ENCODE measurements at places on chromosomes 3 and 15. TPM values are rescaled to one million over a fixed set of nuclear protein-coding genes. Genes with fewer than 3 reads are reported as not detected.
A peak's percentile ranks its signal among the peaks of the same experiment; 100 is the strongest.

- peak; percentile 77 for DNase-seq
Measured at GRCh38 chr3:122977746-122978466, 49.7 kb downstream of the SEMA5B start.

DNA sequence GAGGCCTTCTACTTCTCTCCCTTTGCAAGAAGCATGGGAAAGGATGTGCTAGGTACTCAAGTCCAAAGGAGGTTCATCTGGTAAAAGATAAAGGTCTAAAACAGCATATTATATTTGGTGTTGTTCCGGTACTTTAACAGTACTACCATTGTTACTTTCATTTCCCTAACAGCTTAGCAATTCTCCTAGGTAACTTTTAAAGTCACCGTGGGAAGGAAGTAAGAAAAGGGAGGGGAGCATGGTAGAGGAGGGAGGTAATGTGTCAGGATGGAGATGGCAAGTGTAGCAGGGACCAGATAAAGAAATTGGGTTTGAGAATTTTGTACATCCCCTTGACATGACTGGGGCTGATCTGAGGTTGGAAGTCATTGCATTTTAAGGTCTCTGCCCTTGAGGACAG is 89.4 kb upstream of the SKOR1 start:
- DNase-seq, result no peak

CADM2 gene
- 2.5 TPM for total RNA-seq

GRCh38 chr15:67134067-67134838 is 68.9 kb downstream of the SMAD3 start:
- DNase-seq, result no peak

C15orf61 gene
- total RNA-seq, result 13.6 TPM

DNA sequence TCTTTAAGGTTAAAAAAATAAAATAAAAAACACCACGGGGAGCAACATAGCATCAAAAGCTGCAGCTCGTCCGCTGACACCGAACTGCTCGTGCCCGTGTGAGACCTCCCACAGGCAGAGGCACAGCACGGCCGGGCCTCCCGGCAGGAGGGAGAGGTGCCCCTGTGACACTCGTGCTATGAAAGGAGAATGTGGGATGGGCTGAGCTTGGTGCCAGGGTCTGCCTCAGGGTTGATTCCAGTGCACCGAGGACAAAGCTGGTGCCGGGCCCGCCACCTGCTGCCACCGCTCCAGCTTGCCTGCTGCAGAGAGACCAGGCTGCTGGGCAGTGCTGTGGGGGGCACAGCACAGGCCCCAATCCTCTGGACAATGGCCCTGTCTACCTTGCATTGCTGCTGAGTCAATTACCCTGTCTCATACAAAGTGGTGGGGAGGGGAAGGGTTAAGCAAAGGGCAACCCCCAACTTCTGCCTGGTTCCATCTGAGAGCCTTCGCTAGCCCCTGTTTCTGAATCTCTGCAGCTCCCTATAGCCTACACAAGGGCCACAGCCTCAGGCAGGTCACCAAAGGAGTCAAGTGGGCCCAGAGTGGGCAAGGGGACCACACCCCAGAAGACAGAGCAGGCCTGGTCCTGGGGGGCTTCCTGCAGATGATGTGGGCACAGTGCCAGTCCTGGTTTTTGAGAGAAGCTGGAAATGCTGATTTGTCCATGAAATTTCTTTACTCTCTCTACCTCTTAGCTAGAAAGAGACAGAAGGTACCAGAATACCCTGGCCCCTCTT is 74.0 kb upstream of the SNRPA1 start:
- DNase-seq, result peak; percentile 81

ZCWPW2 gene
- 3.1 TPM for total RNA-seq

DNA sequence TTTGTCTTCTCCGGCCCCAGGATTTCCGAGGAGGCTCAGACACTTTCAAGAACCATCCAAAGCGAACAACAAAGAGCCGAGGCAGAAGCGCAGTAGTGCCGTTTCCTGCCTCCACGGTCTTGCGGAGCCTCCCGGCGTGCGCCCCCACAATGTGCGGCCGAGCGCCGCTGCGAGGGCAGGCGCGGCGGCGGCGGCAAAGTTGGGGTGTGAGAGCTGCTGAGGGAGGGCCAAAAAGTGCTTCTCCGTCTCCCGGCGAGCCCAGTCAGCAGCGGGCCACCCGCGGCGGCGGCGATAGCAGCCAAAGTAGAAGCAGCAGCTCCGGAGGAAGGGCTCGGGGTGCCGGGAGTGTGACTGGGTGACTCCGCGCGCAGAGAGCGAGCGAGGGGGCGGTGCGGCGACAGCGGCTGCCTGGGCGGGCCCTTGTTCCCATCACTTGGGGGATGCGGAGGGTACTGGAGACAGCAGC is 749.1 kb downstream of the ROBO1 start:
- peak; percentile 72 for DNase-seq

GOLGA8Q gene
- 1.1 TPM for total RNA-seq

DNA sequence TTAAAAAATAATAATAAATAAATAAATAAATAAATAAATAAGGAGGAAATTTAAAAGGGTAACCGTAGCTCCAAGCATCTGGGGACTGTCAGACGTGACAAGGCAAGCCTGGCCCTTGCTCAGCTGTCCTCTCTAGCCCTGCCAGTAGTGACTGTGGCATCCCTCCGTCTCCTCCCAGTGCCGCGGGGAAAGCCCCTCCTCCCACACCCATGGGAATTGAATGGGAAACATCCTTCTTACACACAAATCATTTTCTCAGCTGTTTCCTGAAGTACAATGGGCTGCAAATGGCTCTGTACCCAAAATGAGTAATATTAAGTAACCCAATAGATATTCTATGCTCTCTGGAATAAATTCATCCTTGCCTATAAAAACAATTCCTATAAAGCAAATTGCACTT is 101.6 kb upstream of the RAD18 start:
- DNase-seq, result peak; percentile 49

DNA sequence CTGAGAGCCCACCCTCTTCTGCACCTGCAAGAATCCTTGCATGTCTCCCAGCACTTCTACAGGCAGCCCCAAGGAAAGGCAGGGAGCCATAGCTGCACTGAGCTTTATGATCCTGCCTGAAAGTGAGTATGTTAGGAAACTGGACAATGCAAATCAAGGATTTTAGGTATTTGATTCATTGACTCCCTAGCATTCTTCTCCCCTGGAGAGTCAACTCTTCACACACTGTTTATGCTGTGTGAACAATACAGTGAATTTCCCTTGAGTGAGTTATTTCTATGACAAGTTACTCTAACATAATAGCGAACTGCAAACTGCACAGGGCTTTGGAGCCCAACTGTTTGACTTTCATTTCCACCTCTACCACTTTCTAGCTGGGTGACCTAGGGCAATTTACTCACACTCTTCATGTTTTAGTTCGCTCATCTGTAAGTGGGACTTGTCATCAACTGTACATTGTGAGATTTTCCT is 96.0 kb upstream of the PHLDB2 start:
- DNase-seq, result no peak

DNA sequence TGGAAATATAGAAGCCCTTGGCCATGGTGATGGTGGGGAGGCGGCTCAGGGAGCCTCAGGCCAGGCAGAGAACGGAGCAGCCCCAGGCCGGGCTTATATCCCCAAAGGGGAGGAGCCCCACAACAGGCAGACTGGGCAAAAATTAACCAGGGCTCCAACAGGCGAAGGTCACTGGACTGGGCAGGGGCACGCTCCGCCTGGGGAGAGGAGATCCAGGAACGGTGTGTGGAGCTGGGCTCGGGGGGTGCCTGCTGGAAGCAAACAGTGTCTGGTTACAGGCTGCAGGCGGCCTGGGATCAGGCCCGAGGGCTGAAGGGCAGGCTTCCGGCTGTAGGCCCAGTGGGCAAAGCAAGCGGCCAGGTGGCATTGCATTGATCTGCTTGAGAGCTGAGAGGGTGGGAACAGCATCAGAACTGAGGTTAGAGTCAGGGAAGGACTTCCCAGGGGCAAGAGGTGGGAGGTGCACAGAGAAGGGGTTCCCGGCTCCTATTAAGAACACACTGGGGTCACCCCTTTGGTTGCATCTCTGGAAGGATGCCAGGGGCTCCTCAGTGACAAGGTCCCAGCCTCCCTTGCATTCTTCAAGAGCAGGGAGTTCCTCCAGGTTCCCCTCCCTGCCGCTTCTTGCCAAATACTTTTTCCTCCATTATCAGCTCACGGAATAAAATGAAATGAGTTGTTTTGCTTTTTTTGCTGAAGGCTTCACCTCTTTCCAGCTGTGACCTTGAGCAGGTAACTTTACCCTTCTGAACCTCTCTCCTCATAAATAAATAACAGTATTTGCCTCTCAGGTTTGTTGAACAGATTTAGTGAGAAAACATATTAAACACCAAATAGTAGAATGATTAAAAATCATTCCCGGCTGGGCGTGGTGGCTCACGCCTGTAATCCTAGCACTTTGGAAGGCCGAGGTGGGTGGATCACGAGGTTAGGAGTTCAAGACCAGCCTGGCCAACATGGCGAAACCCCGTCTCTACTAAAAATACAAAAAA is 7.8 kb downstream of the ANPEP start:
- no peak for DNase-seq

HRG gene
- total RNA-seq, result not detected

SAXO2 gene
- total RNA-seq, result 2.6 TPM

GRCh38 chr3:124530916-124531315 is 199.3 kb upstream of the UMPS start:
- DNase-seq, result no peak

DNA sequence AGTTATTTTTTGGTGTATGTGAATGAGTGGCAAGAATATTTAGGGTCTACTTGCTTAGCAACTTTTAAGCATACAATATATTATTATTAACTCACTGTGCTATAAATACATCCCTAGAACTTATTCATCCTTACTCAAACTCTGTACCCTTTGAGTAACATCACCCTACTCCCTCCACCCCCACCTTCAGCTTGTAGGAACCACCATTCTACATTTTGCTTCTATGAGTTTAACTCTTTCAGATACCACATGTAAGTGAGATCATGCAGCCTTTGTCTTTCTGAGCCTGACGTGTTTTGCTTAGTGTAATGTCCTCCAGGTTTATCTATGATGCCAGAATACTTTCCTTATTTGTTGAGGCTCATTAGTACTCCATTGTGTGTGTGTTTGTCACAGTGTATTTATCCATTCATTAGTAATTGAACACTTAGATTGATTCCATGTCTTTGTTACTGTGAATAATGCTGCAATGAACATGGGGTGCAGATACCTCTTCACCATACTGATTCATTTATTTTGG is 526.9 kb downstream of the PYDC2 start:
- no peak for DNase-seq

- no peak for DNase-seq
Measured at GRCh38 chr3:123464211-123464610, 15.3 kb upstream of the ADCY5 start.

Data from left ventricle myocardium superior (tissue), 1 donor.